ENCODE measurements at places on chromosomes 11 and 22.

DNA sequence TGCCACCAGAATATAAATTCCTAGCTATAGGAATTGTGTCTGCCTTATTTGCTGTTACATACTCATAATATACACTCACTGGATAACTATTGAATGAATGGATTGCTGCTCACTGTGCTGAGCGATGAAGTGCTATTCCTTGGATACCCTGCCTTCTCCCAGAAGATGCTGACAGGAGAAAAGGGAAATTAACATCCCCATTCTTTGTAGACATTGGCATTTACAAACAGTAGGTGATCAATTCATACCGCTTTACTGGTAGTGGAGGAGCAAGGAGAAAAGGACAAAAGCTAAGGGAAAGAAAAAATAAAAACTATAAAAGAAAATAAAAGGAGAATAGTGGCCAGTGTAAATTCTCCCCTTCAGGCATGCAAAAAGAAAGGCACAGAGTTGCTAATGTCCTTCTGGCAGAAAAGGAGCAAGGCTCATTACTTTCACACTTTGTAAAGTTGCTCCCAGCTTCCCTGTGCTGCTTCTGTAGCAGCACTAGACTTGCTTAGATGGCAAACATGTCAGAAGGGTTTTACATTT, 183.0 kb downstream of the LUZP2 start:
- DNase-seq: no peak

GRCh38 chr11:65870706-65871681, 1.6 kb downstream of the EFEMP2 start:
- no peak for DNase-seq

DNA sequence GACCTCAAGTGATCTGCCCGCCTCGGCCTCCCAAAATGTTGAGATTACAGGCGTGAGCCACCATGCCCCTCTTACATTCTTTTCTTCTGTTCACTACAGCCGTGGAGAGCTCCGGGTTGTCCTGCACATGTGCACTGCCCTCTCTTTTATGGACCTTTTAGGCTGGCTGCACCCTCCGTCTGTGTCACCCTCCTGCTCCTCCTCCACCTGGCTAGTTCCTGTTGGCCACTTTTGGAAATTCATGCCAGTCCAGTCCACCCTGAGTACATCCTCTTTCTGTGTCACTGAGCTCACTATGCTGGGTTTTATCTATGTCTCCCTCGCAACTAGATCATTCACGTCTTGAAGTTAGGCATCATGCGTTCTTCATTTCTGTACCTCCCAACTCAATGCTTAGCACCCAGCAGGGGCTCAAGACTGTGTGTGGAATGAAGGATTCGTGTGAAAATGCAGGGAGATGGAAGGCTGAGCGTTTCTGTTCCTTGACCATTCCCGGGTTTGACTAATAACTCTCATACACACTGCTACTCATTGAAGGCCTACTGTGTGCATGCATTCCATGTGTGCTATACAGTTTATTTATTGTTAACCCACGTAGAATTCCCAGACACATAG, 60.6 kb downstream of the PTPRJ start:
- no peak for DNase-seq

GRCh38 chr11:19433791-19434190, 193.0 kb upstream of the E2F8 start:
- no peak for DNase-seq

DNA sequence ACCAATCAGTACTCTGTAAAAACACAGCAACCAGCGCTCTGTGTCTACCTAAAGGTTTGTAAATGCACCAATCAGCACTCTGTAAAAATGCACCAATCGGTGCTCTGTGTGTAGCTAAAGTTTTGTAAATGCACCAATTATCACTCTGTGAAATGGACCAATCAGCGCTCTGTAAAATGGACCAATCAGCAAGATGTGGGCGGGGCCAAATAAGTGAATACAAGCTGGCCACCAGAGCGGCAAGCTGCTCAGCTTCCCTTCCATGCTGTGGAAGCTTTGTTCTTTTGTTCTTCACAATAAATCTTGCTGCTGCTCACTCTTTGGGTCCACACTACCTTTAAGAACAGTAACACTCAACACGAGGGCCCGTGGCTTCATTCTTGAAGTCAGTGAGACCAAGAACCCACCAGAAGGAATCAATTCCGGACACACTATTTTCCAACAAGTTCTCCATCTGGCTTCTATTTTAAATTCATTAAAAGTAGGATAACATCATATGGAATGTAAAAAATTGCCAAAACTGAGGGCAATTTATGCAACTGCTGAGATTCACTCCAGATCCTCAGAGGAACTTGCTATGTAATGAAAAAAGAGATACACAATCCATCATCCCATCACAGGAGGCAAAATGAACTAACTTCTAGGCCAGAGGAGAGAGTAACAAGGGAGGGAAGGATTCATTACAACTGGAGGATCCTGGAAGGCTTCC, 3.1 kb upstream of the PANX1 start:
- DNase-seq: no peak

- DNase-seq: no peak
Measured at GRCh38 chr11:84524422-84525051, 1102.6 kb downstream of the DLG2 start.

- DNase-seq: no peak
Measured at GRCh38 chr11:69862797-69863543, 43.8 kb upstream of the FGF3 start.

DNA sequence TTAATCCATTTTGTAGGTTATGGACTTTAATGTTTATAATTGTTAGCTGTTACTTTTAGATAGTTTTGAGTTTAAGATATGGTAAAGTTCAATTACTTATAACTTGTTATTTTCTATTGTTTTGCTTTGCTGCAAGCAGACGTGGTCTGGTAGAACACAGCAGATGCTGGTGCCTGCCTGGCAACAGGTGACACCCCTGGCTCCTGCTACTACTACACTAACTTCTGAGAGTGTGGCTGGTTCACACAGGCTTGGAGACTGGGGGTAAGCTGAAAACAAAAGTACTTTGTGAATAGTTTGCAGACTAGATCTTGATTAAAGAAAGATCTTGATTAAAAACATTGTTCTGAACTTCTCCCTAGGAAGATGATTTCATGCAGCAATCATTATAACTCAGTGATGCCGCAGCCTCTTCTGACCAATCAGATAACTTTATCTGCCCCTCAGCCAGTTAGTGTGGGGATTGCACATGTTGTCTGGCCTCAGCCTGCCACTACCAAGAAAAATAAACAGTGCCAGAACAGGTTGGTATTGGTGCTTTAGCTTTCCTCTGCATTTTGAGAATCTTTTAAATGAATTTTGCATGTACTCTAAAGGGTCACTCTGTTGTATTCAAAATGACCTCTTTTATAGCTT, 90.4 kb downstream of the HIPK3 start:
- DNase-seq: no peak
